ENCODE measurements at places on chromosomes 6 and 20.

DNA sequence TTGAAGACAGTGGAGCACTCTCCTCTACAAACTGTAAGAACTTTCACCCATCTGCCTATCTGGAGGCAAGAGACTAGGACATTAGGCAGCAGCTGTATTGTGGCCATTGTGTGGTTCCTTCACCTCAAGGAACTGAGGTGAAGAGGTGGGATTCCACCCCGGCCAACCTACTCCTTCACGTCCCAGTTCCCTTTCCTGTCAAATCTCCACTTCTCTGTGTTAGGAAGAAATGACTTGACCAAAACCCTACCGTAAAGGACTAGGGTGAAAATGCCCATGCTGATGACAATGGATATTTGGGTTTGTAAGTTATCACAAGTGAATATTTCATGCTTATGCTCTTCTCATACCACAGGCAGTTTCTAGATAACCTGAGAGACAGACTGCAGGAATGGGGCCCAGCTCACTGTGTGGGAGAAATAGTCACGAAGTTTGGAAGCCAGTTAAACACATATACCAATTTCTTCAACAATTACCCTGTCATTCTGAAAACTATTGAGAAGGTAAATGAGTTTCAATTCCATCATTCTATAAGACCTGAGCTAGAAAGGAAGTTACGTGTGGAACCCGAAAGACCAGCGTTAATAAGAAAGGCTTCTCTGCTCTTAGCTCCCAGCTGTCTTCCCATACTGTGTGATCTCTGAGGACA is 86.6 kb downstream of the ECT2L start:
- no peak for DNase-seq

DNA sequence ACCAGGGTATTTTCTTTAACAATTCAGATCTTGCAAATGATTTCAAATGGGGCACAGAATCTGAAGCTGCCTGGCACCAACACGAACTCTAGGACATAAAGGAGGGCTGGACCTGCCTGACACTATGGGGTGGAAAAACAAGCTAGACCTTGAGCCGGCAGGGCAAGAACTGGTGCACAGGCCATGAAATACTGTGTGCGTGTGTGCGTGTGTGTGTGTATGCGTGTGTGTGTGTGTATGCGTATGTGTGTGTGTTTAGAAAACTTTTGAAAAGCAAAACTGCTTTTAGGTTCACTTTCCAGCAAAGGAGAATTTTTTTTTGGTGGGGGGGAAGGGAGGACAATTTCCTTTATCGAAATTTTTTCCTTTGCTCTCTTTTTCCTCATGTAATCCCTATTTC is 11.9 kb upstream of the QKI start:
- no peak for DNase-seq

DNA sequence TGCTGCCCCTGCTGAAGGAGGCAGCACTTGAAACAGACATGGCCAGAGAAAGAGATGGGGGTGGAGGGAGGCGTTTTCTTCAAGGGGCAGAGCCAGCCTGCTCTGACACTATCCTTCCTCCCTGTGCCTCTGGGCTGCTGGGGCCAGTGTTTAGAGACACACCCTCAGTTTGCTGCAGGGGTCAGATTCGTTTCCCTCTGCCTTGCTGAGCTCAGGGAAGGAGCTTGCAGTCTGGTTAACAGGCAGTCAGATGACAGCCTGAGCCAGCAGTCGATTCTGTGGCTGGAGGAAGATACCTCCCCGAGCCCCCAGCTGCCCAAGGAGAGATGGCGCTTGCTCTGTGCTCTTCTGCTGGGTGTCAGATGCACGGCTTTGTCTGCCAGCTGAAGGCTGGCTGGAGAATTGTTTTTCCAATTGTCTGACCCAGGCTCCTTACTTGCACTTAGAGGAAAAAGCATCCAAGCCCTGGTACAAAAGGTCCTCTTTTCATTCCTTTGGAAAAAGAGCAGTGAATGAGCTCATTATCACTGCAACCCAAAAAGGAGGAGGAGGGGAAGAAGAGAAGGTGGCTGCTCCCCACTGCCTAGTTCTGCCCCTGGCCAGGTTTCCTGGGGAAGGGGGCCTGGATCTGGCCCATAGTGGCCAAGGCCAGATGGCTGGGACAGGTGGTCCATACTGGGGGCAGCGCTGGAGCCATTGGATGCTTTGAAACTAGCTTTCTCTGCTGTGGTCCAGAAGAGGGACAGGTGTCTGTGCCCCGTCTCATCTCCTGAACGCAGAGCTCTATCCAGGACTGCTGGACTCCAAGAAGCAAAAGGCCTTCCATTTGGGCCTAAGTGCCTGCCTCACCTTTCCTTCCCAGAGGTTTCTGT is 88.2 kb downstream of the TCP11 start:
- no peak for DNase-seq

DNA sequence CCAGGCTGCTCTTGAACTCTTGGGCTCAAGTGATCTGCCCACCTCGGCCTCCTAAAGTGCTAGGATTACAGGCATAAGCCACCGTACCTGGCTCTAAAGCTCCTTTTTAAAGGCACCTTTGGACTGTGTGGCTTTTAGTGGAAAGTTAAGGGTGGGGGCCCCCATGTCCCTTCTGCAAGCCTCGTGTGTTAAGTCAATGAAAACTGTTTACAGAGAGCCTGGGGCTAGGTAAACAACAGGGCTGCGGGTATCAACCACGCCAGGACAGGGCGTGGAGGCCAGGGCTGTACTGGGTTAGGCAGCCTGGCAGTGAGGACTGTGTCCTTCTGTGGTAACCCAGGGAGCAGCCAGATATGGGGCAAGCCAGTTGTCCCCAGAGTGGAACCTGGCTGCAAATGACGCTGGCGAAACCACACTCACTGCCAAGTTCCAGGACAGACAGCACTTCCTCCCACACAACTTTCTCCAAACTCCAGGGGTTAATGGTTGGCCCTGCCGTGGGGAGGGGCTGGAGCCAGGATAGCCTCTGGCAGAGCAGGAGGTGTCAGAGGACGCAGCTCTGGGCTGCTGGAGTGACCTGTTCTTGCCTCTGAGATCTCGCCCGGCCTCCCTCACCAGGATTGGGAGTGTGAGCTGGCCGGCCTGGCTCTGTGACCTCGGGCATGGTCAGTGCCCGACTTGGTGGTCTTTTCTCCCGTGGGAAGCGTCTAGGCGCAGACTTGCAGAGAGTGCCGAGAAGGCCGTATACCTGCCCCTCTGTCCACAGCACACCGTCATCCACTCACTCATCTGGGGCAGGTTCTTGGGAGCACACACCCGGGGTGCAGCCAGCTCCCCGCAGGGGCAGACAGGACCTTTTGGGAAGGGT is 3.2 kb downstream of the SLC17A9 start:
- DNase-seq: no peak

GRCh38 chr6:11425431-11425871 is 112.1 kb upstream of the TMEM170B start:
- DNase-seq: no peak
